ENCODE measurements at places on chromosomes 12 and 14.

DNA sequence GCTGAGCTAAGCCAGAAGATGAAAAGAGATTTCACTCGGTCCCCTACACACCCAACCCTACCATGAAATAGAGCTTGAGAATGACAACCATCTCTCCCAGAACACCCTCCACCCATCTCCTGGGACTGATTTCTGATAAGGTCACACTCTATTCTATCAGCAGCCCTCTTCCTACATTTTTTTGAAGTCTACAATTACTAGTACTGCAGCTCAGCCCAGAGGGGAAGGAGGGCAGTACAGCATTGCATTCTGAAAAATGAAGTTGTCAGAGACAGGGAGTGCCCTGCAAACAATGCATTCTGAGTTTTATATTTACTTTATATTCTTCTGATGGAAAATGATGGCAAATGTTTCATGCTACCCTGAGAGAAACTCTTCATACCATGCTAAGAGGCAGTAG, 318.5 kb downstream of the BCAT1 start:
- DNase-seq = no peak

- no peak for DNase-seq
Observed at GRCh38 chr12:106039242-106039641, 99.5 kb downstream of the NUAK1 start.

- DNase-seq = no peak
Observed at GRCh38 chr14:64761441-64762043, 57.3 kb downstream of the PLEKHG3 start.

DNA sequence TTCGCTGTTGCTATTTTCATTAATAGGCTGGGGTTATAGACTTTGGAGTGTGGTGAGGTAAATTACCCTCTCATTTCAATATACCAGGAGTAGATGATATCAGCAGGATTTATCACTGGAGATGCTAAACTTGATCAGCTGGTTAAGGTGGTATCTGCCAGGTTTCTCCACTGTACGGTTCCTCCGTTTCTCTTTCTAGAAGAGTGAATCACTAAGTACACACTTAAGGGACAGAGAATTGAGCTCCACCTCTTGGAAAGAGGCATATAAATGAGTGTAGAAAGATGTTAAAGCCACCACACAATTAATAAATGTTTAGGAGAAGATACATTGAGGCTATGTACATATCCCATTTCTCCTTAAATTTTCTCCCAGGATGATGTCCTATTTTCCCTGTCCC, 277.4 kb upstream of the GRIP1 start:
- no peak for DNase-seq

- peak; percentile 98 for DNase-seq
Observed at GRCh38 chr12:127230843-127231260, 1036.1 kb upstream of the TMEM132C start.

DNA sequence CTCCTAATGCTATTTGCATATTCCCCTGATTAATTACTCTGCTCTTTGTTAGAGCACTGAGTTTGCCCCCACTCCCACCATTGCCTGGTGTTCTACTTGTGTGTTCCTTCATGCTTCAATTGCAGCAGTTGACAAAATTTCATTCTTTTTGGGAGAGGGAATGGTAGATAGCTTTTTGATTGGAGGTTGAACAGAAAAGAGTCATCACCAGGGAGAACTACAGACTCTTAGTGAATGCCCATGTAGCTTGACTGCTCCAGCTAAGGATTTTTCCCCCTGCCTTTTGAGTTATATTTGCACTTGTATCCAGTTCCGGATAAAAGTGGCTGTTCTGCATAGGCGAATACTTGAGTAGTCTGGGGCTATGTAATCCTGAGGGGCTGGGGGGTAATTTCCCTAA, 183.9 kb downstream of the ETNK1 start:
- no peak for DNase-seq

- no peak for DNase-seq
Observed at GRCh38 chr12:124795081-124795948, 68.3 kb downstream of the SCARB1 start.

- DNase-seq = no peak
Observed at GRCh38 chr12:49925433-49926204, 21.9 kb upstream of the FAIM2 start.

DNA sequence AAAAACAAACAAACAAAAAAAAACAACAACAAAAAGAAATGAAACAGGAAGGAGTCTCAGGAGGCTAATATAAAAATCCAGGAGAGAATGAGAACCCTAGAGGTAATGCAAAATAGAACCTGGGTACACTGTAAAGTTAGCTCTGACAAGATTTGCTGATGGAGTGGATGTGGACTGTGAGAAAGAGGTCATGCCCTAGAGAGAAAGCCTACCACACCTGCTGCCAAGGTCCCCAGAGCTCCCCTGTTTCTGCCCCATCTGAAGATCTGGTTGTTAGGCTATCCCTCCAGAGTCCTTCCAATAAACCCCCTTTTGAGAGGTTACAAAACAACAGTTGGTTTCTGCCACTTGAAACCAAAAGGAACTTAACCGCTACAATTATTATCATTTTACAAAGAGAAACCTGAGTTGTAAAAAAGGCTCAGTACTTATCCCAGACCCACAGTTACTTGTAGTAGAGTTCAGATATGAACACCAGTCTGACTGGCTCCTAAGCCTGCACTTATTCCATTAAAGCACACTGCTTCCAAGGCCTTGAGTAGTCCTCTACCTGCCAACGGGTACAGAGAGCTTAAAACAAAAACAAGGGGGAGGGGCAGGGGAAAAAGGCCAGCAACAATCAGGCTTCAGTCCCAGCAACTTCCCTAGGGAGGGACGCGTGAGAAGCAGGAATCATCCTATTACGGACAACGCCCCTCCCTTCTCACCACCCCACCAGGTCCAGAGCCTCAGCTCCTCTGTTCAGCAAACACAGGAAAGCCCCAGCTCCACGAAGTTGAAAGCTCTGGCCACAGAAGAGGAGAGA, 27.7 kb downstream of the PPP1R13B start:
- DNase-seq = no peak

GRCh38 chr12:49703647-49704137, 3.5 kb downstream of the FMNL3 start:
- peak; percentile 51 for DNase-seq

GRCh38 chr14:50366115-50366514, 30.6 kb downstream of the CDKL1 start:
- DNase-seq = no peak

GRCh38 chr14:83559721-83560120, 1970.2 kb upstream of the FLRT2 start:
- peak; percentile 40 for DNase-seq

- DNase-seq = no peak
Observed at GRCh38 chr12:5912011-5912410, 33.0 kb downstream of the ANO2 start.

- peak; percentile 38 for DNase-seq
Observed at GRCh38 chr12:92927055-92927435, 2.0 kb downstream of the EEA1 start.

GRCh38 chr12:29563636-29564035, 66.2 kb upstream of the OVCH1 start:
- no peak for DNase-seq

GRCh38 chr12:21336656-21337055, 1.9 kb upstream of the SLCO1A2 start:
- no peak for DNase-seq
